GM23338 (cell line): ENCODE measurements at places on chromosomes 5 and 9. TPM values are rescaled to one million over a fixed set of nuclear protein-coding genes. Genes with fewer than 3 reads are reported as not detected.

DNA sequence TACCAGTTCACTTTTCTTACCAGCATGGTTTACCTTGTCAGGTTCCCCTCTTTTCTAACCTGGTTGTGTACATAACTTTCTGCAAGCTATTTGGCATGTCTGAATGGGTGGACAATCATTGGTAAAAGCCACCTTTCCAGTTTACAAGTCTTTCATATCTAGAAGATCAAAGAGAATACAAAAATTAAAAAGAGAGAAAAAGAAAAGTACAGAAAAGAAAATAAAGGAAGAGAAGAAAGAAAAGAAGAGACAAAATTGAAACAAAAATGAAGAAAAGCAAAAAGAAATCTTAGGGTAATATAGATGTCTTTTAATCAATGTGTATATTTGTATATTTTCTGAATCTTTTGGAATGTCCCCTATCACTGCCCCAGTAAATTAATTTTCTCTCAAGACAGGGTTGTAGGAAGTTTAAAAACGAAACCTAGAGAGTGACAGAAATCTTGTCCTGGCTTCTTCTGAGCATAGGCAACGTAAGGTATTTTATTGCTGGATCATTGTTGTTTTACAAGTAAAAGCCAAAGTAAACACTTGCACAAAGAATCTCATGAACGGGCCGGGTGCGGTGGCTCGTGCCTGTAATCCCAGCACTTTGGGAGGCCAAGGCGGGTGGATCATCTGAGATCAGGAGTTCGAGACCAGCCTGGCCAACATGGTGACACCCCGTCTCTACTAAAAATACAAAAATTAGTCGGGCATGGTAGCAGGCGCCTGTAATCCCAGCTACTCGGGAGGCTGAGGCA is 98.7 kb upstream of the IFNE start:
- no peak for DNase-seq

DNA sequence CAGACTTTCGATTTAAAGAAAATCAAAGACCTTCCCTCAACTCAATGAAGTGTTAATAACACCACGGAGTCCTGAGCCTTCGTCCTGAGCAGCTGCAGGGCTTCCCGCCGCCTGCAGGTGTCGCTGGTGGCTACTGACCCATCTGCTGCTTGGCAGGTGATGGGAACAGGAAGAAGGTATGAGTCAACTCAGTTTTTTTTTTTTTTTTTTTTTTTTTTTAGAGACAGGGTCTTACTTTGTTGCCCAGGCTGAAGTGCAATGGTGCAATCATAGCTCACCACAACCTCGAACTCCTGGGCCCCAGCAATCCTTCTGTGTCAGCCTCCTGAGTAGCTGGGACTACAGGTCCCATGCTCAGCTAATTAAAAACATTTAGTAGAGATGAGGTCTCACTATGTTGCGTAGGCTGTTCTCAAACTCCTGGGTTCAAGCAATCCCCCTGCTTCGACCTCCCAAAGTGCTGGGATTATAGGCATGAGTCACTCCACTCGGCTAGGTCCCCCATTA is 185.7 kb upstream of the IL12B start:
- peak; percentile 71 for DNase-seq

The SHOC1 gene
- total RNA-seq: not detected in 2 replicates

GRCh38 chr5:152376886-152377285 is 28.2 kb downstream of the NMUR2 start:
- DNase-seq: no peak

The PKN3 gene
- 16.3 and 17.7 TPM in 2 replicates for total RNA-seq

DNA sequence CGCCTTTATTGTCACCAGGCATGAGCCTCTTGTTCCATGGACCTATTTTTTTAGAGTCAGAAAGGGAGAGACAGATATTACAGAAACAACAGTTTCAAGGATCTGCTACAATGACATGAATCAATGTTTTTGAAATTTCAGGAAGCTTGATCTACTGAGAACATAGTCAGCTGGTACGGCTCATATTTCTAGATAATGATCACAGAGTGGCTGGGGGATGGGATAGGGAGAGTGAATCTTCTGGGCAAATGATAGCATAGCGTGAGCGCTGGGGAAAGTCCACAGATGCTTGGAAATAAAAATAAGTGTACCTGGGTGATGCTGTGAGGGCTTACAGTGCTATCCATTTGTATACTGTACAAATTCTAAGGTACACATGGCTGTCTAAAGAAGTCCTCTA is 340.4 kb downstream of the EBF1 start:
- no peak for DNase-seq

GRCh38 chr5:123512611-123513461 is 859 bp downstream of the CSNK1G3 start:
- DNase-seq: peak; percentile 43

GRCh38 chr5:141674747-141675146 is 7.3 kb downstream of the ARAP3 start:
- DNase-seq: peak; percentile 91

DNA sequence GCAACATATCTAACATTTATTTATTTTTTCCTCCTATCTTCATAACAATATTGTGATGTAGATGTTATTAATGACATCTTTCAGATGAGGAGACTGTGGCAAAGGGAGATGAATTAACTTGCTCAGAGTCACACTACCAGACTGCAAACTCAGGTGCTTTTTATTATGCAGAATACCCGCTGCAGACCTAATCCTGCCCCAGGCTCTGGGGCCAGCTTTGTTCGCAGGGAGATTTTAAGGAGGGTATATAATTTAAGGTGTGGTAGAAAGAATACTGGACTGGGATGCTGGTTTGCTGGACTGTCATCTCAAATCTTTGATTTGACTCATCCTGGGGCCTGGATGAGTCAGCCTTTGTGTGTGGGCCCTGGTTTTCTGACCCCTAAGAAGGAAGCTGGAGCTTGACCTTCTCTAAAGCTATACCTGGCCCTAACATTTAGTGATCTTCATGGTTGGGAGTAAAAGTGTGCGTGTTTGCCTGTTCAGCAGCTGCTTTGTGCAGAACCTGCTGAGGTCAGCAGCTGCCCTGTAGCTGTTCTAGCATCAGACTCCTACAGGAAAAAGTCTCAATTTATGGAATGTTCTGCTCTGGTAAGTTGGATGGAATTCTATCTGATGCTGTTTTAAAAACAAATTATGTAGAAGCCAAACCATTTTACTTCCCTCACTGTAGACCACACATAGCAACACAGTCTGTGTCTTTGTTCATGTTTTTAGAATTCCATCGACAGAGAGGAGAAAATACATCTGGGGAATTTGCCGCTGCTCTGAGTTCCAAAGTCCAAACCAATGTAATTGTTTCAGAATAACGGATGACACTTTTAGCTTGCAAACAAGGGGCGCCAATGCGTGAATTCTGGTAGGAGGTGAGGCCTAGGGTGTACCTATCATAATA is 4.5 kb downstream of the SLC36A1 start:
- no peak for DNase-seq

DNA sequence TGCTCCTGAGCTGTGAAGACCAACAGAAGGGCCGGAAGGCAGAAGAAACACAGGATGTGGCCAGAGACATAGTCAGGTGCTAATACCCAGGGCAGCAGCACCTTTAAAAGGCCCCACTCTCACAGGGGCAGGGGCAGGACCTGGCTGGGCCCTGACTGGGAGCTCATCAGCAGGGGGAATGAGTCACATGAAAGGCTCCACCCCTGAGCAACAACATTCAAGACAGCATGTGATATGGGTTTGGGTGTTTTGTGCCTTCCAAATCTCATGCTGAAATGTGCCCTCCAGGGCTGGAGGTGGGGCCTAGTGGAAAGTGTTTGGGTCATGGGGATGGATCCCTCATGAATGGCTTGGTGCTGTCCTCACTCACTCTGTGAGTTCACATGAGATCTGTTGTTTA is 181.7 kb downstream of the ERCC6L2 start:
- DNase-seq: no peak

DNA sequence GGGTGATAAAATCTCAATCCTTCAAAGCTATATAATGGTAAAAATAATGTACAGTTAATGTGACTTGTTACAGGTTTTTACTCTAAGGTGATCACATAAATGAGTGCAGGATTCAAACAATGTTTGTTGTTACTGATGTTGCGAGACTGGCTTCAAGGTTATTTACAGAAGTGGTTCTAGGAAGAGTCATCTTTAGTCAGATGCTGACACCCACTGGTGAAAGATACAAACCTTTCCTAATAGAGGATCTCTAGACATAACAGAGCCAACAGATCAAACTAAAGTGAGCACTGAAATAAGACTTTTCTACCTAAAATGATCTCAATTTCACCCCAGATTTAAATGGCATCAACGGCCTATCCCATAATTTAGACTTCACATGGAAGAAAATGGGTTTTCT is 20.2 kb downstream of the ARSB start:
- DNase-seq: peak; percentile 63

The GKAP1 gene
- total RNA-seq: 3.6 and 4.0 TPM in 2 replicates

DNA sequence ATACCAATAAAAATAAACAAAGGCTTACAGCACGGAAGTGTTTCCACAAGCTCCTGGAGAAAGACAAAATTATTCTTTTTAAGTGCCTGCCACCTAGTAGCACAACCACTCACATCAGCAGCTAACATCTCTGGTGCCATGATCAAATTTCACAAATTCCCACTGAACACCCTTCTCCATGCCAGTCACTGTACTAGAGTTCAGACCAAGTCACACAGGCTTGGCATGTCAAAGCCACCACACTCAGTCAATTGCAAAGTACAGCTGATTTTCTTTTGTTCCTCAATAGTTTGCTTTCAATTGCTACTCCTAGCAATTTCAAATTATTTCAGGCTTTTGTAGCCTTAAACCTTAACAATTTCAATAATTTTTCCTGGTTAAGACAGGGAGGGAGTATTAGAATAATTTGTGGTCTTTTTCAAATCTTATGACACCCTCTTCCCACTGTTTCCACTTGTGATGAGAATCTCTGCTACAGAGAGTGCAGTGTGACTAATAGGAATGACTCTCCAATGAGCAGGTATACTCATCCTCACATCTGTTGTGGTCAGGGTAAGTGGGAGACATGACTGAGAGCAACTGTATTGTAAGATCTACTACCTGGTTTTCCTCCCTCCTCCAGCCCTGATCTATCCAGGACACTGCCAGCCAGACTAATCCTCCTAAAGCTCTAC is 46.2 kb downstream of the RNF145 start:
- DNase-seq: no peak

The CDX1 gene
- total RNA-seq: not detected in 2 replicates

The TRPM3 gene
- 6.0 and 8.2 TPM in 2 replicates for total RNA-seq

DNA sequence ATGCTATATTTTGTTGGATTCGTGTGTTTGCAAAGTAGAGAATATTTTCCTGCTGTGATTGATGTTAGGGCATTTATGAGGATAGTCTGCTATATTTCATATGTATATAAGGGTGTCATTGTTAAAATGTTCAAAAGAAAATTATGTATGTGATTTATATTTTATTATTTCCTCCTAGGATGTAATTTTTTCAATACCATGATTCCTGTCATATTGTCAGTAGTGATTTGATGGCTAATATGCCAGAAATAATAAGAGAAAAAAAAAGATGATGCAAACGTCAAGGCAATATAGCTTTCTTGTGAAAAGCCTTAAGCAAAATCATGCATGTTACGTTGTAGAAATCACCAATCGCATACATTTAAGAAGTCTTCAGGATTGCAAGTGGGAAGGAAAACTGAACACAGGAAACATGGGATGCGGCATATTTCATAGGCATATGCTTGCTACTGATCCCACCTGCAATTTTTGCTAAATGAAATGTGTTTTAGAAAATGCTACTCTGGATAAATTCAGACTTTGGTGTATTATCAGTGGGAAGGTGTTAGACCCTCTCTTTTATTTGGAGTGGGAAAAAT is 224.5 kb downstream of the MAST4 start:
- no peak for DNase-seq

DNA sequence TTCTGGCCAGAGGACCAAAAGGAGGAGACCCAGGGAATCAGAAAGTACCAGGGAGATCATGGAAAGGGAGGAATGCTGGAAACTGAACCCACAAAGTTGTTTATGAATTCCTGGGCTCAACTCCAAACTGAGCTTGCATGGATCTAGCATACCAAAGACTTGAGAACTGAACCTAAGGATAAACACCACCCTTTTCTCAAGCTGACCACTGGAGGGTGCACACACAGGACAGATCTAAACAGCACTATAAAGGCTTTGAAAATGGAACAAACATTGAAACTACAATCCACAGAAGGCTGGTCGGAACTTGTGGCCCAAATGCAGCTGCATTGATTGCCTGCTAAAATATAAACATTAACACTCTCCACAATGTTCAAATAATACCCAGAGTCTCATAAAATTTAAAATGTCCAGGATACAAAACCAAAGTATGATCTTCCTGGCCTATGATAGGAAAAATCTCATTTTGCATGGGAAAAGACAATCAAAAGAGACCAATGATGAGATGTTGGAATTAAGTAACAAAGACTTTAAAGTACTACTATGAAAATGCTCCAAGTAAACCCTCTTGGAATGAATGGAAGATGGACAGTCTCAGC is 15.6 kb upstream of the IRF1 start:
- DNase-seq: peak; percentile 60

- DNase-seq: no peak
Observed at GRCh38 chr9:7963026-7963425, 163.4 kb upstream of the DMAC1 start.

The PCDHB4 gene
- 1.7 and 2.7 TPM in 2 replicates for total RNA-seq

DNA sequence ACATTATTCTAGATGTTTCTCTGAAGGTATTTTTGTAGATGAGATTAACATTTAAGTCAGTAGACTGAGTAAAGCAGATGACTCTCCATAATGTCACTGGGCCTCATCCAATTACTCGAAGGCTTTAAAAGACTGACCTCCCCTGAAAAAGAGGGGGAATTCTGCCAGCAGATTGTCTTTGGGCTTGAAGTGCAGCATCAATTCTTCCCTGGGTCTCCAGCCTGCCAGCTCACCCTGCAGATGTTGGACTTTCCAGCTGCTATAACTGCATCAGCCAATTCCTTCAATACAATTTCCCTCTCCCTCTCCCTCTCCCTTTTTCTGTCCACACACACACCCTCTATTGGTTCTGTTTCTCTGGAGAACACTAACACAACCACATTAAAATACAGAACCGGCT is 472.8 kb downstream of the SPOCK1 start:
- no peak for DNase-seq

DNA sequence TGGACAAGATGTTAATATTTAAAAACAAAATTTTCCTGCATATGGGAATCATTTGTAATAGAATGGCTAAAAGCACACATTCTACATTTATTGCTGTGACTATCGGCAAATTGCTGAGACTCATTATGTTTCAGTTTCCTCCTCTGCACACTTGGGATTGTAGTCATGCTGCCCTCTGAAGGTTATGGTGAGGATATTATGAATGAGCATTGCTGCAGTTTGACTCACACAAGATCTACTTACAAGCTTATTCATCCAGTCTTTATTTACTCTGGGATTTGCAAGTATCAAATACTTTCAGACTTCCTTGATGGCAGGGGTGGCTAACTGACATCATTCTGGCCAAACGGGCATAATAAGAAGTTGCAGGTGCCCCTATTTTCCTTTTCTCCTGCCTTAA is 9.5 kb upstream of the NFIL3 start:
- no peak for DNase-seq

The PPP2CA gene
- total RNA-seq: 316 and 342 TPM in 2 replicates

- no peak for DNase-seq
Observed at GRCh38 chr9:2032234-2032633, 17.1 kb downstream of the SMARCA2 start.

- DNase-seq: peak; percentile 50
Observed at GRCh38 chr5:159052401-159053011, 47.2 kb downstream of the EBF1 start.

The FOXI1 gene
- total RNA-seq: not detected in 2 replicates
